CD8-positive, alpha-beta T cell (primary cell): ENCODE measurements at places on chromosomes 2 and 18. TPM values are rescaled to one million over a fixed set of nuclear protein-coding genes. Genes with fewer than 3 reads are reported as not detected.

DNA sequence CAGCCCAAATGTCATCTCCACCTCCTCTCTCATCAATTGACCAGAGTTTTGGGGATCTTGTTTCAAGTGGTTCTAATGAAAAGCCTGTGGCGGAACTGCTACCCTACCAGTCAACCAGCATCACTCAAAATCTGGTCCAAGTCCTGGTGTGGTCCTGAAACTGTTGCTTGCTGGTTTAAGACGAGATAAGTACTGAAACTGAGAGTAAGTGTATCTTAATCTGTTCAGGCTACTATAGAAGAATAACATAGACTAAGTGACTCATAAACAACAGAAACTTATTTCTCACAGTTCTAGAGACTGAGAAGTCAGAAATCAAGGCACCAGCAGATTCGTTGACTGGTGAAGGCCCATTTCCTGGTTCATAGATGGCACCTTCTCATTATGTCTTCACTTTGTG lies 879 bp upstream of the GALNT5 start:
- no peak for DNase-seq

The POTEC gene
- total RNA-seq: not detected

- DNase-seq: no peak
Observed at GRCh38 chr2:176658708-176659107, 389.5 kb downstream of the MTX2 start.

The SNORC gene
- total RNA-seq: 0.16 TPM

DNA sequence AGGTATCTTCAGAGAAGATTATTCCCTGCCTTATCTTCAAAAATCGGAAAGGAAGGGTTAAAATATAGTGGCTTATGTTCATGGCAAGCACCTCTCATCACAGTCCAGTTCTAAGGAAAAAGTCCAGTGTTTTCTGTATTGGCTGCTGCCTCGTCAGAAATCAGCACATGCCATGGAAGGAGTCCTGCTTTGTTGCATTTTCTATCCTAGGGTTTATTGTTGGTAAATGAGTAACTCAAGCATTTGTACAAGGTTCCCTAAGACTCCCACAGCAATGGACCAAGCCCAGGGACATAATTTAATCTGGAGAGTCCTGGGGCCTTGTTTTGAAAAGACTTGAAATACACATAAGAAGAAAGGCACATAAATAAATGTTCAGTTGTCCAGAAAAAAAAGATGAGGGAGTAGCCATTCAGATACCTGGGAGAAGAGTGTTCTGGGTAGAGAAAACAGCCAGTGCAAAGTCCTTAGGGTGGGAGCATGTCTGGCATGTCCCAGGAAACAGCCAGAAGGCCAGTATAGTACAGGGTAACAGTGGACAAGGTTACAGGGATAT lies 26.4 kb downstream of the NBEAL1 start:
- no peak for DNase-seq

- no peak for DNase-seq
Observed at GRCh38 chr2:41595240-41595639, 452.6 kb upstream of the PKDCC start.

The SERPINB13 gene
- total RNA-seq: not detected

DNA sequence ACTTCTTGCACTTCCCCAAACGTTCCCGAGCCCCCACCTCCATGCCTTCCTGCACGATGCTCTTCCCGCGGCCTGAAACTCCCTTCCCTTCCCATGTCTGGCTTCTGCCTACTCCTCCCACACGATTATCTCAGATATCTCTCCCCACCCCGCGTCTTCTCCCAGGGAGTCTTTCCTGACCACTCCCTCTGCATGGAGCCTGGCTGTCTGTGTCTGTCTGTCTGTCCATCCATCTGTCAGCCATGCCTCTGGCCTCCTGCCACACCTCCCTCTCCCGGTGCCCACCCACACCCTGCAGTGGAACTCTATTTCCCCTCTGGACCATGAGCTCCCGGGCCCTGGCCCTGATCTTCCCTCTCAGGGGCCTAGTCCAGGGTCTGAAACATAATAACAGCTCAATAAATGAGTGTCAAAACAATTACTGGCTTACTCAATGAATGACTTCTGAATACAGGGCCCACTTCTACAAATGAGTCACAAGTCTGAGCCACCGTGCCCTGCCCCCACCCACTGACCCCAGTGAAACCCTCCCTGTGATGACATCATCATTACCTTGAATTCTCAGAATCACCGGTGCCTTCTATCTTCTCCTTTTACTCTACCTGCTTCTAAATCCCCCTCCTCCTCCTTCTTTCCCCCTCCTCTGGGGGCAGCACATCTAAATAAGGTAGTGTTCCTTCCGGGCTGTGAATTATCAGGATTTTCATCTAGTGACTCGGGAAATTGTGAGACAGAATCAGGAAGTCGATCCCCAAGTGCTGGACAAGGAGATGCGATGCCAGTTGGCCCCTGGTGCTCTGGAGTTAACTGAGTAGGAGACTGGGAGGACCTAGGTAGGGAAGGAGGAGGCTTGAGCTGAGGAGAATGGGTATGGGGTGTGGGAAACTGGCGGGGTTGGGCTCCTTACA lies 46.1 kb upstream of the PLB1 start:
- no peak for DNase-seq

The HOXD13 gene
- total RNA-seq: not detected

The LDAH gene
- total RNA-seq: 4.6 TPM

The ALPI gene
- total RNA-seq: not detected

DNA sequence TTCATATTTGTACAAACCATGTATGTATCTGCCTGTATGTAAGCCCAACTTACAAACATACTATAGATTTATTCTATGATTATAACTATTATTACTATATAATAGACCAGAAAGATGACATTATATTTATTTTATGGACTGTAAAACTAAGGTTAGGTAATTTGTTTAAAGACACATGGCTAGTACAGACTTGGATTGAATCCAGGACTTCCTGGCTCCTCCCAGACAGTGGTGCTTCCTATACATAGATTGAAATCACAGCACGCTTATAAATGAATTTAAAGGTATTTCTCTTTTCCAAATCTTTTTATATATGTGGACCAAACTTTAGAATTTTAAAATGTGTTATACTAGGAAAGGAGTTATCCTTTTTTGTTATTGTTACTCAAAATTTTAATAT lies 151.6 kb upstream of the MYO3B start:
- DNase-seq: no peak

The GALNT5 gene
- not detected for total RNA-seq

The SP140L gene
- total RNA-seq: 70.5 TPM

- DNase-seq: no peak
Observed at GRCh38 chr2:47638430-47638829, 144.5 kb upstream of the MSH6 start.

DNA sequence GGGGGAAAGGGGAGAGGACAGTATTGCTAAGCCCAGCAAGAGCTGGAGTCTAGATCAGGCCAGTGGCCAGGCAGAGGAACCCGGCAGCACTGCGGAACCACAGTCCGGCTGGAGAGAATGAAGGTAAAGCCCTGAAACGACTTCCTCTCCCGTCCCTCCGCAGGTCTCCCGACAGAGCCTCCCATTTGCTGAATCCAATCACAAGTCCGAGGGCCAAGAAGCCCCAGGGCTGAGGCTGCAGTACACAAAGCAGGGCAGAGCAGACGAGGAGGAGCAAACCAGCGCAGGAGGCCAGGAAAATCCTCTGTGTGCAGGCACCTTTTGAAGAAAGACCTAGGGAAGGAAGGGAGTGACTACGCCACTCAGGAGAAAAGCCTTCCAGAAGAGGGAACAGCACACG lies 104.4 kb downstream of the OSBPL1A start:
- no peak for DNase-seq

The TMEM163 gene
- 0.14 TPM for total RNA-seq

DNA sequence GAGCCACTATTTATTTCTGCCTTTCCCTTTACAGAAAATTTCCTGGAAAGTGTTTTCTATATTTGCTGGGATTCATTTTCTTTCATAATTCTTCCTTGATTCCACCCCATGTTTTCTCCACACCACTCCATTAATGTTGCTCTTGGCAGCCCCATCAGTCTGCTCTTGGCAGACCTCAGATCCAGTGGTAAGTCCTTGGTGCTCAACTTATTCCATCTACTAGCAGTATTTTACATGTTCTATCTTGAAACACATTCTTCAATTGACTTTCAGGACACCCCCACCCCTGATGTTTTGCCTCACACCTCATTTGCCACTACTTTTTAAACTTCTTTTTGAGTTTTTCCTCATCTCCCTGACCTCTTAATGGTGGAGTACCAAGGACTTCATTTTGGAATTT lies 65.0 kb downstream of the HNMT start:
- DNase-seq: no peak

- no peak for DNase-seq
Observed at GRCh38 chr2:99377879-99378278, 40.7 kb downstream of the EIF5B start.

DNA sequence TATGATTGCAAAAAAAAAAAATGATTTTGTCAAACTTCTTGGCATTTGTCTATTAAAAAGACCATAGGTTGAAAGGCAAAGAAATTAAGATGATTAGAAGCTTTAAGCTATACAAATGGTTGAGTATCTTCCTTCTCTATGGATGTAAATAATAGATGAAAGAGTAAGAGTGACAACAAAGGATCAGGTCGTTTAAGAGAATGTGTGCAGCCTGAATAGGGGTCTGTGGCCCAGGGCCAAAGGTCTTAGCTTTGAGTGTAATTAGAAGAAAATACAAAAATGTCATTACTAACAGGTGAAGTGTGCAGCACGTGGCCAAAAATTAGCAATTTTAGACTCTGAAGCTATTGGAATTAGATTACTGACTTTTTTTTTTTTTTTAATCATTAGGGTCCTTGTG lies 122.4 kb downstream of the GREB1L start:
- no peak for DNase-seq

DNA sequence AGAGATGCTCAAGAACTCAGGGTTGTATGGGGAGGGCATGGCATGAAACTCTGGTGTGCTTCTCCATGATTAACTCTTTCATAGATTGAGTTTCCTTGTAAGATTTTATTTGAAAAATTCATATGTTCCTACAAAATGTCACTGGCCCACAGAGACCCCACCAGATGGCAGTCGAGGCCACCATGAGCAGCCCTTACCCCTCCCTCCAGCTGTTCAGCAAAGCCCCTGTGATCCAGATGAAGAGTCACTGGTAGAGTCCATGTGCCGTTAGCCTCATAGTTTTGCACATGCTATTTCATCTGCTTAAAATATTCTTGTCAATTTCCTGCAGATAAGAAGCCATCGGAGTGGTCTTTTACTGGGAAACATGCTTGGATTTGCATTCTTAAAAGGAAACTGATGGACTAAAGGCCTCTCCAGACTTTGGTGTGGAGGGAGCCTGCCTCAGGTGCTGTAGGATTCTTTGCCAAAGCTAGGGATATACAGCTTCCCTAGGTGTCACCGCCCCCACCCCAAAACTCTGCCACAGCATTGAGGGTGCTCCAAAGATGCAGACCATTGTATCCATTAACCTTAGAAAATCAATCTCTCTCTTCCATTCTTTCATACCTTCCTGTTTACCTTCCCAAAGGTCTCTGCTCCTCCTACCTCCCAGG lies 18.8 kb downstream of the ZNF385B start:
- no peak for DNase-seq

- DNase-seq: no peak
Observed at GRCh38 chr2:206481056-206481455, 37.7 kb downstream of the ADAM23 start.

- no peak for DNase-seq
Observed at GRCh38 chr2:100195942-100196341, 53.6 kb upstream of the AFF3 start.

- DNase-seq: no peak
Observed at GRCh38 chr2:162298669-162299335, 19.7 kb downstream of the IFIH1 start.

DNA sequence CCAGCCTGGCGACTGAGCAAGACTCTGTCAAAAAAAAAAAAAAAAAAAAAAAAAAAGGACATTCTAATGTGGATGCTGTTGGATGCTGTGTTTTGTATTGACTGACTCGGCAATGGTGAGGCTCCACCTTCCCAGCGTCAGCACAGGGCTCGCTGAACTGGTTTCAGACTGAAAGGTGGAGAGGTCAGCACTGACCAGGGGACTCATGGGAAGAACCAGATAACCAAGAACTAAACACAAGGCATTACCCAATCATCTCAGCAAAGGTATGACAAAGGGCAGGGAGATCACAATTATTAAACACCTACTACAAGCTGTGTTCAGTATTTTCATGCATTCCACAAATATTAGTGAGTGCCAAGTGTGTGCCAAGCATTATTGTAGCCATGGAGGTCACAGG lies 103.2 kb downstream of the LRATD1 start:
- no peak for DNase-seq

The TSPYL6 gene
- not detected for total RNA-seq

The VAMP5 gene
- 23.9 TPM for total RNA-seq

DNA sequence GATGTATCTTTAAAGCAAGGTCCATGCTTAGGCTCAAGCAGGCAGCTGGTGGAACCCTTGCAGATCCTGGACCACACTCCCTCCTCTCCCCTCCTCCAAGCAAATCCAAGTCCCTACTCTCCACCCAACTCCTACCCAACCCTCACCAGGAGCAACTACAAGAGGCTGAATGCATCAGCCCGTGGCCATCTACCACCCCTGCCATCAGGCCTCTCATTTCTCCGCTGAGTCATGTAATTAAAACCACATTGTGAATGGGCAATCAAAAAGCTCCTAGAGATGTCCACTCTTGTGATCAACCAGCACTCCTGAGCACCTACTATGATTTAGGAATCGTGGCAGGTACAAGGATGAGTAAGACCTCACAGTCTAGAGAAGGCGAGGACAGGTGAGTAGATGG lies 142.2 kb upstream of the CAPN13 start:
- no peak for DNase-seq

DNA sequence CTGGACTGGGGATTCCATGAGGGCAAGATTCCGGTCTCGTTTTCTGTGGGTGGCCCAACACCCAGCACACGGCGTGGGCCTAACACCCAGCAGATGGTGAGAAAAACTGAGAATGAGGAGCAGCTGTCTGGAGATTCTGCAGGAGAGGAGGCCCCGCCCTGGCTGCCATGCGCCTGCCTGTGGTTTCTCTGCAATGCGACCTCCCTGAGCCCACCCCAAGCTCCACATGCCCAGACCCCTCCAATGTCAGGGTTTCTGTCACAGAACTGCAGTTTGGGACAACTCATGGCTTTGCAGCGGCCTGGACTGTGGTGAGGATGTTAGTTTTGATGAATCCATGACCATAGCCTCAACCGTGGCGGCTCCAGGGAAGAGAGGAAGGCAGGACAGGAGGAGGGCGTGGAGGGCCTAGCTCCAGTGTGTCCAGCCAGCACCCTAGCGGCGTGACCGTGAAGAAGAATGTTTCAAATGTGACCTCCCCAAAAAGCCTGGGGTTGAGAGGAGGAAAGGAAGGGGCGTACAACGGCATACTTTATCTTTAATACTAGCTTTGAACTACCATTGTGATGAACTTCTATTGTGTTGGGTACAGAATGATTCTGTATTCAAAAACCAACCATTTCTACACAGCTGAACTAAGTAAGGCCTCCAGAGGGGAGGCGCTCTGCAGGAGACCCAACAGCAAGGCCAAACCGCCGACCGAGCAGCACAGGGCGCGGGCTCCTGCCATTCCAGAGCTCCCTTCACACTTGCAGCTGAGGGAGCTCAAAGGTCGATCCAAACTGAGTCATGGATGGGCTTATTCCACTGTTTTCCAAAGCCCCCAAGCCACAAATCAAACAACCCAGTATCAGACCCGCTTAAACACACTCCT lies 3.4 kb downstream of the PXDN start:
- no peak for DNase-seq

The MTCL1 gene
- 0.19 TPM for total RNA-seq
